NCI-H446 treated with DMSO at 0.1 percent for 48 hours (cell line): ENCODE measurements at places on chromosomes 16 and 17.

GRCh38 chr17:72556944-72557826 lies 436.4 kb downstream of the SOX9 start:
- peak; percentile 21 for DNase-seq

DNA sequence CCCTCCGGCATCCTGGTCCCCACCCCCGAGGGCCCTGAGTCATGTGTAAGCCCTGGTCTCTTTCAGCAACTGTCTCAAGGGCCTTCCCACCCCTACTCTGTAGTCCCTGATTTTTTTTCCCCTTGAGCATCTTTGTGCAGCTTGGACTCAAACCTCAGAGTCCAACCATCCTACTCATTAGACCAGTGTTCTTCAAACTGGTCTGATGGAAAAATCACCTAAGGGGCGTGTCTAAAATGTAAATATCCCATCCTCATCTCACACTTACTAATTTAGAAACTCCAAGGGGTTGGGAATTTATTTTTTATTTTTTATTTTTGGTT lies 624 bp downstream of the G6PC3 start:
- DNase-seq = no peak

DNA sequence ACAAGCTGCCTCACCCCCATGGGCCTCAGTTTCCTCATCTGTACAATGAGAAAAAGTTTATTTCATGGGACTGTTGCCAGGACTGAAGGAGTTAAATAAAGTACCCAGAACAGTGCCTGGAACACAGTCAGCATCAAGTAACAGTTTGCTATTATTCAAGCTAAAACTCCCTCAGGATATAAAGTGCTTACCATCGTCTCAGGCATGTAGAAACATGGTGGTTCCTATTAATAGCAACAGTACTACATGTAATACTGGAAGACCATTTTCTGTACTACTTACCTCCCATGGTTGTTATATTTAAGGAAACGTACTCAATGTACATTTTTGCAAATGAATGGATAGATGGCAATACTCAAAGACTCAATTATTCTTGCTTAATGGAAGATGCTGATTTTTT lies 93.4 kb downstream of the NCOR1 start:
- no peak for DNase-seq

DNA sequence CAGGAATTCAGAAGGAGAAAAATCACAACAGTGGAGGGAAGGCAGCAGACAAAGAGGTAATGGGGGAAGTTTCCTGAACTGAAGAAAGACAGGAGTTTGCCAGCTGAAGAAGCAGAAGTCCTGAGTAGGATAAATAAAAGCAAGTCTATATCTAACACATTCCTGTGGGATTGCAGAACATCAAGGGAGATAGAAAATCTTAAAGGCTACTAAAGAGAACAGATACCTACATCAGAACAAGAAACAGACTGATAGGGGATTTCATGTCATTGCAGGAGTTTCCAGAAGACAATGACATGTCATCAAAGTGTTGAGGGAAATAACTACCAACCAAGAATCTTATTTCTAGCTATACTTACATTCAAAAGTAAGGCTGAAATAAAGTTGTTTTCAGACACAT lies 21.3 kb upstream of the CRYBA1 start:
- no peak for DNase-seq

DNA sequence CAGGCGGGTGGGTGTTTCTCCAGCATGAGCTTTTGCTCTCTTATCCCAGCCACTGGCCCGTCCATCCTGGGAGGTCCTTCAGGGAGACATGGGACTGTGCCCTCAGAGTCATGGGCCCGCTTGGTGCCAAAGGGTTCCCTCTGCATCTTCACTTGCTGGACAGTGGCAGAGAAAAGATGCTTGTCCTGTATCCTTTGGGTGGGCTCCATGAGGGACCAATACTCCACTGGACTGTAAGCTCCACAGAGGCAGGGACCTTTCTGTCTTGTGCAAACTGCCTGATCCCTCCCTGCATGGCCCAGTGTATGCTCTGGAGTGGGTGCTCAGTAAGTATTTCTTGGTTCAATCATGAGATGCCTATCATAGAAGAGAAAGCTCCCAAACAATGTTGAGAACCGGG lies 184.8 kb upstream of the WSCD1 start:
- DNase-seq = no peak

DNA sequence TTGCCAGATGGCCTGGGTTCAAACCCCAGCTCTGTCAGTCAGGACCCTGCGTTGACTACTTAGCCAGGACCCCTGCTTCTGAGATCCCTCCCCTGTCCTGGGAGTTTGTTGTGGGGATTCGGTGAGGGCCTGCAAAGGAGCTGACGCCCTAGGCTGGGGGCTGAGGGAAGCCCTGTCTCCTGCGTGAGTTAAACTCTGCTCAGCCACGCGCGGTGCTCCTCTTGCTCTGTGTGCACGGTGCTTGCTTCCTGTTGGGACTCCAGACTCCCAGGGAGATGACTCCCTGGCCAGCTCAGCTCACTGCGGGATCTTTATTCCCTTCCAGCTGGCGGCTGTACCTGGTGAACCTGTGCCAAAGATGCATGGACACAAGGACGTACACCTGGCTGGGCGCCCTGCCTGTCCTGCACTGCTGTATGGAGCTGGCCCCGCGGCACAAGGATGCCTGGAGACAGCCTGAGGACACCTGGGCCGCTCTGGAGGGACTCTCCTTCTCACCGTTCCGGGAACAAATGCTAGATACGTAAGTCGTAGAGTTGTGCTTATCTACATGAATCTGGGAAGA lies 37.4 kb downstream of the RNF213 start:
- no peak for DNase-seq

- peak; percentile 4 for DNase-seq
These were observed 518.5 kb upstream of the EEF2KMT start for GRCh38 chr16:5615868-5616642.

GRCh38 chr16:1700246-1700645 lies 5.7 kb upstream of the MAPK8IP3 start:
- DNase-seq = no peak

- DNase-seq = no peak
These were observed 278.5 kb downstream of the CEP112 start for GRCh38 chr17:65913326-65913850.

- no peak for DNase-seq
These were observed 11.8 kb upstream of the PEMT start for GRCh38 chr17:17603178-17603894.

- DNase-seq = peak; percentile 56
These were observed 1.2 kb downstream of the TRIM47 start for GRCh38 chr17:75876938-75877751.

GRCh38 chr16:1167276-1168107 lies 14.6 kb downstream of the CACNA1H start:
- no peak for DNase-seq

DNA sequence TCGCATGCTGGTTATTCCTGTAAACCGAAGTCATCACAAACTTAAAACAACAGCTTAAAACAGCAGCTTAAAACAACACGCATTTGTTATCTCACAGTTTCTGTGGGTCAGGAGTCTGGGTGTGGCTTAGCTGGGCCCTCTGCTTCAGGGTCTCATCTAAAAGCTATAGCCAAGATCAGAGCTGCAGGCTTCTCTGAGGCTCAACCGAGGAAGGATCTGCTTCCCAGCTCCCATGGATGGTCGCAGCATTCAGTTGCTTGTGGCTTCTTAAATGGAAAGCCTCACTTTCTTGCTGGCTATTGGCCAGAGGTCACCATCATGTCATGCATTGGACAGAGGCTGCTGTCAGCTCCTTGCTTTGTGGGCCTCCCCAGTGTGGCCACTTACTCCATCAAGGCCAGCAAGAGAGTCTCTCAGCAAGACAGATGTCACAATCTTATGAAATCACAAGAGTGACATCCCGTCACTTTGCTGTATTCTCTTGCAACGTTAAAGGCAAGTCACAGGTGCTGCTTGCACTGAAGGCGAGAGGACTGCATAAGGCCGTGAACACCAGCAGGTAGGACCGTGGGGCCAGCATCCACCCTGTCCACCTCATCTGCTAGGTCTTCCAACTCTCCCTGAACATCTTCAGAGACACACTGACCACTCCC lies 117.9 kb upstream of the TNRC6C start:
- DNase-seq = no peak

GRCh38 chr17:49217651-49218413 lies 7.3 kb downstream of the ABI3 start:
- no peak for DNase-seq

- no peak for DNase-seq
These were observed 6.6 kb downstream of the NOTUM start for GRCh38 chr17:81954131-81955057.

DNA sequence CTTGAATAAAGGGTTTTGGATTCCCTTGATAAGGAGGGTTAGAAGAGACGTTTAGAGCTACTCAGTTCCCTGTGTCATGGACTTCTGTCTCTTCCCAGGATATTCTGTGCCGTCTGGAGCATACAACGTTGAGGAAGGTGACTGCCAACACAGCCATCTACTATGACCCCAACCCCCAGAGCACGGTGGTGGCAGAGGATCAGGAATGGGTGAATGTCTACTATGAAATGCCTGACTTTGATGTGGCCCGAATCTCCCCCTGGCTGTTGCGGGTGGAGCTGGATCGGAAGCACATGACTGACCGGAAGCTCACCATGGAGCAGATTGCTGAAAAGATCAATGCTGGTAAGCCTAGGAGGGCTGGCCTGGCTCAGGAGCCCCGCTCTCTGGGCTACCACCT lies 24.7 kb downstream of the POLR2A start:
- DNase-seq = no peak

GRCh38 chr17:6641247-6641863 lies 495 bp downstream of the TXNDC17 start:
- no peak for DNase-seq

- no peak for DNase-seq
These were observed 631 bp downstream of the TRAF7 start for GRCh38 chr16:2155977-2156848.
